ENCODE measurements at places on chromosomes 3 and 15.

- DNase-seq, result no peak
These were observed 75.2 kb downstream of the CHSY1 start for GRCh38 chr15:101176625-101177024.

GRCh38 chr3:129199366-129199765 is 15.7 kb upstream of the CNBP start:
- no peak for DNase-seq

GRCh38 chr15:70297465-70298058 is 199.8 kb upstream of the TLE3 start:
- DNase-seq, result no peak

DNA sequence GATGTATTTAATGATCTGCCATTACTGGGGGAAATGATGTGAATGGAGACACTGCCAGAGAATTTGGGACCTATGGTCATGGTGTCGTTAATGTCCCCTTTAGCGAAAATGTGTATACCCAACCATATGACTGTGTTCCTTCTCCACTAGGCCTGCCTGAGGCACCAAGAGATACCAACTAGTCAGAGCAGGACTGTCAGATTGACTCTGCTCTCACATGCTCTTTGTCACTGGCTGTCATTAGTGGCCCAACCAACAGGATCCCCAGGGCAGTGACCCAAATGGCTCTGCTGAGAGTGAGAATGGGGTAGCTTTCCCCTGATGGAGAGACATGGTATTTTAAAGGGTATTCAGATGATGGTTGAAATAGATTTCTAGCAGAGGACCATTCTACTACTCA is 2.8 kb downstream of the TAGLN3 start:
- no peak for DNase-seq

GRCh38 chr15:36883713-36884517 is 216.4 kb downstream of the MEIS2 start:
- DNase-seq, result peak; percentile 81

GRCh38 chr3:135238871-135239614 is 444.0 kb downstream of the EPHB1 start:
- DNase-seq, result no peak

All from MM.1S (cell line).